ENCODE measurements at places on chromosomes 5 and 9.

GRCh38 chr5:9507974-9508373, 37.9 kb downstream of the SEMA5A start:
- peak; percentile 49 for DNase-seq

DNA sequence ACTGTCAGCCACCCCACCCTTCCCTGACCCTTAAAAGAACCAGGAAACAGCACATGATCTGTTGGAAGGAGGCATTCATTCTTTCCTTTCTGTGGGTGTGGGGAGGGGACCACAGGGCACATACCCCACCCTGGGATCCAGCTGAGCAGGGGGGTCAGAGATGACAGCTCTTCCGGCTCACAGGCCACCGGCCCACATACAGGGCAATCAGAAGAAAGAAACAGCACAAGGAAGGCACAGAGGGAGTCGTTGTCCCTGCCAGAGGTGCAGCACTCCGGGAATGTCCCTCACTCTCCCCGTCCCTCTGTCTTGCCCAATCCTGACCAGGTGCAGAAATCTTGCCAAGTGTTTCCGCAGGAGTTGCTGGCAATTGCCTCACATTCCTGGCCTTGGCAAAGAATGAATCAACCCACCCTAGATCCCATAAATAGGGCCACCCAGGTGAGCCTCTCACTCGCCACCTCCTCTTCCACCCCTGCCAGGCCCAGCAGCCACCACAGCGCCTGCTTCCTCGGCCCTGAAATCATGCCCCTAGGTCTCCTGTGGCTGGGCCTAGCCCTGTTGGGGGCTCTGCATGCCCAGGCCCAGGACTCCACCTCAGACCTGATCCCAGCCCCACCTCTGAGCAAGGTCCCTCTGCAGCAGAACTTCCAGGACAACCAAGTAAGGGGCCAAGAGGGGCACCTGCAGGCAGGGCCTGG, at the start of gene LCN2:
TSS of gene LCN2 (plus strand) at position 453 of the 701 bp plus-strand sequence. CDS start at position 526, 73 bp downstream.
- no peak for DNase-seq

DNA sequence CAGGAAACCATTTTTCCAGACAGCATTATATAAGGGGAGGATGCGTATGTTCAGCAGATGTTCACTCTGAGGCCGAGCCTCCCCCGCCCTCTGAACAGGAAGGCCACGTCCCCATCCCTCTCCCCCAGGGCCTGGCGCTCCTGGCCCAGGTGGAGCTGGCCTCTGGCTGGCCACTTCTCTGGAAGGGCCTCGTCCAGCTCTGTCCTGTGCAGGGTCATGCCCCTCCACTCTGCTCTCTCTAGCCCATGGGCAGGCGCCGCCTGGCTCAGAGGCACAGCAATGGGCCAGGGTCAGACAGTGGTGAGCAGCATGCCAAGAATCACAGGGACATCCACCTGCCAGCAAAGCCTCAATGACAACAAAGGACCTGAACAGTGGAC, 34.2 kb downstream of the ADAMTS2 start:
- DNase-seq = no peak

DNA sequence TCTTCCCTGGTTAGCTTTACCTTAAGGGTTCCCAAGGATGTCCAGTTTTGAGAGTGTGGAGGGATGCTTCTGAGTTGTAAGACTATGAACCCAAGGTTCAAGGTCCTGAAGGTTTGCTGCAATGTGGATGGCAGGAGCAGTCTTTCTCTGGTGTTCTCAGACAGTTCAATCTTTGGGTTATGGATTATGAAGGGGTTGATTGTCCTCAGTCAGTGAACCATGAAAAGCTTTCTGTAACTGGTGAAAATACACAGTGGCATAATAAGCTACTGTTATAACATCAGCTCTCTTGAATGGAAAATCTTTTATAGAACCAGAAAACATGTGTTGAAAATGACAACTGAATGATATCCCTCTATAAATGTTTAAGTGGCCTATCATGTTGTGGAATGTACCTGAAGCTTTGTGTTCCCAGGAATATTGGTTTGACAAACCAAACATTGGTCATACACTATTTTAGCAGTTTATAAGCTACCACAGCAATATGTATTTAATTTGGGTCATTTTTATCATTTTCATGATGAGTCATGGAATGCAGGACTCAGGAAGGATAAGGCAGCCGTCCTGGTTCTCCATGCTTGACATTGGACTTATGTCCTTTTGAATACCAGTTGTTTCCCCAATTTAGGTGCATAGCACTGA, 1041.8 kb upstream of the ARRDC3 start:
- DNase-seq = no peak

GRCh38 chr5:74765929-74766328, 988 bp downstream of the GFM2 start:
- no peak for DNase-seq

- peak; percentile 71 for DNase-seq
Observed at GRCh38 chr5:98483301-98483685, 290.2 kb upstream of the RGMB start.

DNA sequence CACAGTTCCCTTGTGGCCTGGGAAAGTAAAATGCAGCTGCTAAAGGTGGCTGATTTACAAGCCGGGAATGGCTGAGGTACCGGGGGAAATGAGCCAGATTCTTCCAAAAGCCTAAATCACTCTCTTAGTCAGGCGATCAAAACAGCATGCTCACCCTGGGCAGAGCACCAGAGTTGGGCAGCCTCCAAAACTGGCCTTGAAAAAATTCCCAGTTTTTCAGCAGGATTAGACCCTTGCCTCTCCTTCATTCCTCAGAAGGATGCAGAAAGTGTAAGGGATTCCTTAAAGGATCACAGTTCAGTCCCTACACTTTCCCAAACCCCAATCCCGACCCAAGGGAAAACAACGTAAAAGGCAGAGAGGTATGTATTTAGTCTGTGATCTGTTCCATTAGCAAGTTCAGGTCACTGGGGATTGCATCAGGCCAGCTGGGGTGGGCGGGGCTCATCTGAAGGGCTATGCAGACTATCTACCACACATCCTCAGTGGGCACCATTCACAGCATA, 16.9 kb downstream of the TMEM174 start:
- DNase-seq = peak; percentile 22
